ENCODE measurements at places on chromosomes 5 and 9.

DNA sequence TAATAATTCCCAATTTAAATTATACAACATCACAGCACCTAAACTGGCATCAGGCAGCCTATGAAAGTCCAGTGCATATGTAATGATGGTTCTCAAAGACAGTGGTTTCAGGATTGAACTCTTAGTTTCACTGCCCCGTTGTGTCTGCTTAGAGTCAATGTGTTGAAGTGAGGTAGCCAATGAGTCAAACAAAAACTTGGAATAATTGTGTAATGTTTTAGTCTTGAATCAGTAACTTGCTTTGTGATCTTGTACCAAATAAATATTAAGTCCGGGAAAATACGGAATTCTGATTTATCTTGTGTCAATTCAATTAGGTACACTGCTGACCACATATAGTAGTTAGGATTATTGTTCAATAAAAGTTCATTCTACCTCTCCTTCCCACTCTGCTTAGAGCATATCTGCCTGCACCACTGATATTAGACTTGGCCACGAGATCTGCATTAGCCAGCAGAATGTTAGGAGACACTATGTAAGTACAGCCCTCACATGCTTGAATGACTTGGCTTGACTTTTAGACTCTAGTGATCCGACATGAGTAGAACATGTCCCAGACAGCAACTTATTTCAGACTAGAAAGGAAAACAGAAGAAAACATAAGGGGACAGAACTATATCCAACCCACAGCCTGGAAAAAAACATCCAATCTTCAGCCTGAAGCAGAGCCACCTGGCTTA is 441.5 kb upstream of the PTGER4 start:
- no peak for DNase-seq

DNA sequence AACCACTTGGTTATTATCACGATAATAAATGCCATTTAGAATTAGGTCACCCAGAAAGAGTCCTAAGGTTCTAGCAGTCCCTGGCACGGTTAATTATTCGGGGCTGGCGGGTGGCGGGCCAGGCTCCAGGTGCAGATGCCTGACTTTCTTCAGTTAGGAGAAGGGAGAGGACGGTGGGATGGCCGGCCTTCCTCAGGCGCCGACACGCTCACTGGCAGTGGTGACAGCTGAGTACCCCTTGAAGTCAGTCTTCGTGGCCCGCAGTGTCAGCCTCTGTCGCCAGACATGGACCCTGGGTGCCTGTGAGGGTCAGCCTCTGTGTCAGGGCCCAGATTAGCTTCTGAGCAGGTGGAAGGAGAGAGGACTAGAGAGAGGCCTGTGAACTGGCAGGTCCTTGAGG is 21.1 kb upstream of the EXOC3 start:
- no peak for DNase-seq

- DNase-seq: peak; percentile 61
These were observed 13.2 kb downstream of the ATOX1 start for GRCh38 chr5:151745071-151745705.

DNA sequence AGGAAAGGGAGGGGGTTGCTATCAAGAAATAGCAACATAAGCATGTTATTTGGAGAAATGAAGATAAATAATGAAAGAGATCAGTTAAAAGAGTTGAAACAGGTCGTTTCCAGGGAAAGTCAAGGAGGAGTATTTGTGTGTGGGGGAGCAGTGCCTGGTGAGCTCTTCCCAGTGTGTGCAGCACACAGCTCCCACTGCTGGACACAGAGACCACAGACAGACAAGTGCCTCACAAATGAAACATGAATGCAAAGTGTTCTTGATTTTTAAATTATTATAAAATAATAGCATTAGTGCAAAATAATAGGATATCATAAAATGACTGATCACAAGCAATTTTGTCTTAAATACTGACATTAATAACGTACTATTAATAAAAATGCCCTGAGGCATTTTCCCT is 40.8 kb downstream of the LIFR start:
- DNase-seq: no peak

GRCh38 chr9:18595597-18595996 is 121.6 kb downstream of the ADAMTSL1 start:
- no peak for DNase-seq

- no peak for DNase-seq
These were observed 20.9 kb upstream of the TTC33 start for GRCh38 chr5:40776658-40776977.
